Astrocyte of the cerebellum (primary cell): ENCODE measurements at places on chromosomes 5 and 9.

- no peak for DNase-seq
These were observed 155.7 kb upstream of the FBN2 start for GRCh38 chr5:128693764-128694163.

DNA sequence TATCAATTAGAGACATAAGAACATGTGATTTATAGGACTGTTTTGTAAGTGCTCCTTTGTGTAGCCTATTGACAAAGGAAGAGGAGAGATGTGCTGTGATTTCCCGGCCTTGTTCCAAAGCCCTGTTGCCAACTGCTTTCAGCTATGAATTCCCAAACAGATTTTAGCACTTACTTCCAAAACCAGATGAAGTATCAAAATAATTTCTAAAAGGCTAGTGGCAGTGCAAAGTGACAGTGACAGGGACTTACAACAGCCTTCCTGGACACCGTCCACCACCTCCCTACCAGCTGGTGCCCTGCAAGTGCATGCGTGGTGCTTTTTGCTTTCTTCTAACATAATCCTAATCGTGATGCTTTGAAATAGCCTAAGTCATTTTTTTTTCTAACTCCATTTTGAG lies 254.1 kb upstream of the ACTBL2 start:
- DNase-seq, result no peak

DNA sequence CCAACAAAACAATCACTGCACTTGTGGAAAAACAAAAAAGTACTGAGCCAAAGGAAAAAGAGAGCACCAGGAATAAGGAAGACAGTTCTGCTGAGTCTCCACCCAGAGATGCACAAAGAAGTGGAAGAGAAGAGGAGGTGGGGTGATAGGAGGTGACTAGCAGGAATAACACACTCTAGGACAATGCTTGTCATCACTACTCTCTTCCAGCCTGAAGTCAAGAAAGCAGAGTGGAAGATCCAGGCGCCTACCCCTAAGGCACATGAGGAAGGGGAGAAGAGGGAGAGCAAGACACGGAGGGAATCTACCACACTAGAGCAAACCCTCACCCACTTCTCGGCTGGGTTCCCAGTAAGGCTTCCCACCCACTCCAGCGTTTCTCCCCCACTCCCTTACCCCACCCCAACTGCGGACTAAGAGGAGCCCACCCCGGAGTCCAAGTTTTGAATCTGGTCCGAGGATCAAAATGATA lies 1.7 kb downstream of the SLIT3 start:
- DNase-seq, result no peak

GRCh38 chr5:8288897-8289516 lies 420.1 kb downstream of the MTRR start:
- DNase-seq, result no peak

- no peak for DNase-seq
These were observed 66.1 kb downstream of the CACNA1B start for GRCh38 chr9:137943655-137944054.

GRCh38 chr9:22008384-22008716 lies 755 bp downstream of the CDKN2B start:
- no peak for DNase-seq

DNA sequence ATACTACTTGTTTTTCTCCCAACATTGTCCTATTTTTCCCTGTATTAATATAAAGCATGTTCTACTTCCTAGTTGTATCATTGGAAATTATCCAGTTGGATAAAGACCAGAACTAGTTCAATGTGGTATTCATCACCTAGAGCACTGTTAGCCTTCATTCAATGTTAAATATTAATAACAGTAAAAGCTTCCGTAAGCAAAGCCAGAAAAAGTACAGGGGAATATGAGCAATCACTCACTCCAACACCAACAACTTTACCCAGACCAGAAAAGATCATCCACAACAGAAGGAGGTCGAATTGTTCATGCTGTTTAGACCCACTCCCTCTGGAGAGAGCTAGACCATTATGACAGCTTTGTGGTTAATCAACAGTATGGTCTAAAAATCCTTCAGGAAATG lies 728.4 kb downstream of the MAT2B start:
- peak; percentile 82 for DNase-seq

- no peak for DNase-seq
These were observed 14.5 kb downstream of the CDO1 start for GRCh38 chr5:115801984-115802383.

DNA sequence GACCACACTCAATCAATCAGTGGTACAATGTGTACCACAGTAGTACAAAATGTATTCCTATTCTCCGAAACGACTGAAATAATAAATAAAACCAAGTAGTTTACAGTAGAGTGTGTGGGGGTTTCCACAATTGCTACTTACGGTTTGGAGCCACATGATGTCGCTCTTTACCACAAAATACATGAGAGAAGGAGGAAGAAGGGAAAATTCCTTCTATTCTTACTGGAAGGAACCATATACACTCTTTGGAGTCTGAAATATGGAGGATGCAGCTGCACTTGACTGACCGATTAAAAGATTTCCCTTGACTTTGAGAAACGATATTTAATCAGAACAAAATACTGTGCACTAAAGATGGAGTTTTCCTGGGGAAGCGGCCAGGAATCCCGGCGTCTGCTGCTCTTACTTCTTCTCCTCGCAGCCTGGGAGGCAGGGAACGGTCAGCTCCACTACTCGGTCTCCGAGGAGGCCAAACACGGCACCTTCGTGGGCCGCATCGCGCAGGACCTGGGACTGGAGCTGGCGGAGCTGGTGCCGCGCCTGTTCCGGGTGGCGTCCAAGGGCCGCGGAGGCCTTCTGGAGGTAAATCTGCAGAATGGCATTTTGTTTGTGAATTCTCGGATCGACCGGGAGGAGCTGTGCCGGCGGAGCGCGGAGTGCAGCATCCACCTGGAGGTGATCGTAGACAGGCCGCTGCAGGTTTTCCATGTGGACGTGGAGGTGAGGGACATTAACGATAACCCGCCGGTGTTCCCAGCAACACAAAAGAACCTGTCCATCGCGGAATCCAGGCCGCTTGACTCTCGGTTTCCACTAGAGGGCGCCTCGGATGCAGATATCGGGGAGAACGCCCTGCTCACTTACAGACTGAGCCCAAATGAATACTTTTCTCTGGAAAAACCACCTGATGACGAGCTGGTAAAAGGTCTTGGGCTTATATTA lies at the start of gene PCDHA4:
PCDHA4 (plus strand) TSS at position 235 of the 942 bp plus-strand sequence.
- no peak for DNase-seq

- no peak for DNase-seq
These were observed 66.9 kb upstream of the FCN1 start for GRCh38 chr9:134984372-134985265.

DNA sequence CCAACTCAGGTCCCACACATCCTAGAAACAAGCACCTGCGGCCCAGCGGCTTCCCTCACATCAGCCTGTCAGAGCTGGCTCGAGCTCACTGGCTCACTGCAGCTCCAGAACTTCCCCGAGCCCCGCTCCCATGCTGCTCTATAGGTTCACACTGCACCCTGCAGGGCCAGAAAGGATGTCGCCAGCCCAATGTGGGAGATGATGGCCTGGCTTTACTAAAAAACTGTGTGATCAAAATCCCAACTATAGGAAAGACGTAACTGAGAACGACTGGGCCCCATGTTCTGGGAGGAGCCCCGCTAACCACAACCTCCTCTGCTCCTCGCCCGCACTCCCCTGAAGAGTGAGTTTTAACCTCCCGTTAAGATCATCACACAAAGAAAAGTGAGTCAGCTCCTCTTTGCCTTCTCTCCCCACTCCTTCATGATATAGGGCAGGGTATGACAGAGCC lies 4.6 kb downstream of the SURF4 start:
- no peak for DNase-seq

DNA sequence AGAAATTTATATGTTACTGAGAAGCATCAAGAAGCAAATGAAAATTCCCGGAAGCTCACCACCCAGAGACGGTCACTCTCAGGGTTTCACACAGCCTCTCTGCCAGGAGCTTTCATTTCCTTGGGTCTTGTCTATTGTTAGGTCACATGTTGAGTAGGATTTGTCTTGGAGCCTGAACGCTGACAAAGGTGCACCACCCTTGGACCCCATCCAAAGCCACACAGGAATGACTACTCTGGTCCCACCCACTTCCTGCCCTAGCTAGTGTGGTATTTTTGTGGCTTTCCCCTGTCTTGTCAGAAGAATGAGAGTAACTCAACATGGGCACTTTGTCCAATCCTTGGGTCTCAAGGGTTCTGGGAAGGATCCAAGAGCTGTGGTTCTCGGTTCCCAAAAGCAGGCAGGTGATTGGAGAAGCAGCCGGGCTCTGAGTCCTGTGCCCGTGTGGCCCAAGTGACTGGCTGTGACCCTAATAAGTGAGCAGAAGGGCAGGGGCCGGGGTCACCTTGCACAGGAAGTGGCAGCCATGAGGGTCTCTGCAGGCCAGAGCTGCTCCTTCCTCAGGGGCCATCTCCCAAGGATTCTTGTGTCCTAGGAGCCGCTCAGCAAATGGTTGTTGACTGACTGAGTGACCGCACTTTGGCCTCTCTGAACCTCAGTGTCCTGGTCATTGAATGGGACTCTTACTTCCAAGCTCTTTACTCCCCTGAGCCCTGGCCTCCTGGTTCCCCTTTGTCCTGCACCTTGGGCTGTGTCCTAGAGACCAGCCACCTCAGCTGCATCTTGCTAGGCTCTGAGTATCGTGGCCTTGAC lies 6.9 kb downstream of the FGD3 start:
- no peak for DNase-seq

GRCh38 chr9:93002700-93003099 lies 55.4 kb downstream of the FGD3 start:
- no peak for DNase-seq

DNA sequence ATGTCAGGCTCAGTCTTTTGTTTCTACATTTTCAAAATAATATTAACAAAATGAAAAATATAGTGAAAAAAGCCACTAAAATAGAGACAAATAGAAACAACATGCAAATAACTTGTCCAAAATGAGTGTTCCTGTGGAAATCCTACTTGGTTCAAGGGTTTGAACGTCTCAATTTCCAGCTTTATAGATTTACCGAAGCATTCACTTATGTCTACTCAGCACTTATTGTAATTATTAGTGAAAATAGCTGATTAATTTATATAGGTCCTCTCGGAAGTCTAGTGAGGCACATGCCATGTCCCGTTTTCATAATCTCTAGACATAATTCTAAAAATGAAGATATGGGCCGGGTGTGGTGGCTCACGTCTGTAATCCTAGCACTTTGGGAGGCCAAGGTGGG lies 99.9 kb upstream of the NFIB start:
- no peak for DNase-seq

DNA sequence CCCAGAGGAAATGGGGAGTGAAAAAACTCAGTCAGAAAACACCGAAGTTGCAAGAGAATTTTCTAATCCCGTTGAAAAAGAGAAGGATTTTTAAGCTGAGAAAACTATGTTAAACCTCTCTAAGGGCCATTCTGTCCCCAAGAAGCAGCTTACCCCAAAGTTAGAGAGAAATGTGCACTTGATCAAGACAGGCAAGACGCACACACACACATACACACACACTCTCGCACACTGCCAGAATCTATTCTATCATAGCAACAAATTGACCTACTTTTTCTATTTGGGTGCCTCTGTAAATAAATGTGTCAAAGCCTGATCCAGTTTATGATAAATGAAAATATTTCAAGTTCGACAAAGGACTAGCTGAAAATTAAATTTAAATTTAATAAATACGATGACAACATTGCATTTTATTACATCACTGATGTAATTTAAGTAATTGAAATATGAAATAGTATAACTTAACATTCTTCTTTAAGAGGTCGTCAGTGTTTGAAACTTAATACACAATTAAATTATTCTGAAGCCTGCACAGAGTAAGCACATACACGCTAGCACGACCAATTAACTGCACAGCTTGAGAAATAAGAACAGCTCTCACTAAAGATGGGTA lies 5.9 kb downstream of the NFIL3 start:
- no peak for DNase-seq

GRCh38 chr5:104937598-104937997 lies 1375.0 kb upstream of the NUDT12 start:
- no peak for DNase-seq

- DNase-seq, result no peak
These were observed 339.8 kb upstream of the RGMB start for GRCh38 chr5:98433673-98434072.
